ENCODE measurements at places on chromosomes 2 and 18. TPM values are rescaled to one million over a fixed set of nuclear protein-coding genes. Genes with fewer than 3 reads are reported as not detected.

Gene ST6GAL2
- total RNA-seq = 0.37 TPM

Gene FIGN
- total RNA-seq = 2.4 TPM

Gene NR4A2
- total RNA-seq = 0.70 TPM

GRCh38 chr2:216349366-216349765, 22.9 kb downstream of the MARCHF4 start:
- no peak for DNase-seq

GRCh38 chr2:174815526-174815925, 51.3 kb upstream of the CHRNA1 start:
- DNase-seq = no peak

- DNase-seq = peak; percentile 49
Observed at GRCh38 chr2:69581774-69582581, 61.6 kb downstream of the AAK1 start.

GRCh38 chr2:9153643-9153980, 53.0 kb upstream of the ASAP2 start:
- DNase-seq = no peak

DNA sequence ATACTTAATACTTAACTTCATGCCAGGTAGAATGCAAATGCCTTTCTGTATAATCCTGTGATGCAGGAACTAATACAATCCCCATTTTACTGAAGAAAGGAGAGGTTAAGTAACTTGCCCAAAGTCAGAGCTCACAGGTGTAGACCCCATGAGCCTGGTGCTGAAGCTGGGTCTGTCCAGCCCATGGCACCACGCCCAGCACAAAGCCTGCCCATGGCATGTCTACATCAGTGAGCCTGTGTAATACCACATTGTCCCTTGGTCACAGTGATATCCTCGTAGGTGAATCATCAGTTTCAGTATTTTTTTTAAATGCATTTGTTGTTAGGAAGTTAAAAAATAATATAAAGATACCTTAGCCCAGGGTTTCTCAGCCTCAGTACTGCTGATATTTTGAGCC, 69.9 kb upstream of the MCFD2 start:
- DNase-seq = peak; percentile 35

Data from H4 (cell line).